ENCODE measurements at places on chromosomes 7 and 10. TPM values are rescaled to one million over a fixed set of nuclear protein-coding genes. Genes with fewer than 3 reads are reported as not detected.

The ASAH2 gene
- total RNA-seq: 3.2 TPM

The MYO1G gene
- 0.07 TPM for total RNA-seq

The JCAD gene
- total RNA-seq: 8.0 TPM

The RET gene
- 0.23 TPM for total RNA-seq

The DDC gene
- total RNA-seq: not detected

The LOXL4 gene
- total RNA-seq: 138 TPM

The NUP42 gene
- 28.7 TPM for total RNA-seq

The NACAD gene
- 4.2 TPM for total RNA-seq

The PRPS1L1 gene
- total RNA-seq: not detected

The IQUB gene
- total RNA-seq: 0.85 TPM

The HIBADH gene
- 53.9 TPM for total RNA-seq

The PTPN20 gene
- total RNA-seq: 4.5 TPM

The SFTPD gene
- 0.13 TPM for total RNA-seq

The NEUROD6 gene
- not detected for total RNA-seq

The ZCWPW1 gene
- 1.4 TPM for total RNA-seq

The SPDYE2B gene
- not detected for total RNA-seq

The H2BK1 gene
- not detected for total RNA-seq

The PRTFDC1 gene
- 15.8 TPM for total RNA-seq

The NPTX2 gene
- total RNA-seq: 3.3 TPM

The PPIF gene
- 26.1 TPM for total RNA-seq

The CCDC146 gene
- total RNA-seq: 1.2 TPM

The SYCE1 gene
- 0.07 TPM for total RNA-seq

The ASIC3 gene
- total RNA-seq: 0.26 TPM

The POLR2J2 gene
- 3.7 TPM for total RNA-seq

The BAIAP2L1 gene
- total RNA-seq: 4.2 TPM

The GNGT1 gene
- total RNA-seq: not detected

The MAT1A gene
- not detected for total RNA-seq

The PPP1R3C gene
- total RNA-seq: 201 TPM

The RBM20 gene
- 2.4 TPM for total RNA-seq

The HOXA3 gene
- total RNA-seq: 4.4 TPM

The RUFY2 gene
- total RNA-seq: 20.0 TPM
